ENCODE measurements at places on chromosomes 11 and 22.

DNA sequence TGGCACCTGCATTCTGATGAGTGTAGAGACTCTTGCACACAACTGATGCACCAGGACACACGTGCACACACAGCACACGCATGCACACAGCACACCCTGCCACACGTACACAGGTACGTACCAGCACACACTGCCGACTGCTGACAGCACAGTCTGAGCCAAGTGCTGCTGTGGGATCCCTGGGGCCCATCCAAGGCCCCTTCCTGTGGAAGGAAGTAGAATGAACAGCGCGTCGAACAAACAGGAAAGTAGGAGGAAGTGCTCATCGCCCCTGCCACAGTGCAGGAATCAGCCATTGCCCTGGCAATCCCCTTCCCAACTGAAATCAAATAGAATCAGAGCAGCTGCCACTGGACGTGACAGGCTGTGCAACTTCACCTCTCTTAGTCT is 57.9 kb downstream of the CD82 start:
- DNase-seq, result no peak

DNA sequence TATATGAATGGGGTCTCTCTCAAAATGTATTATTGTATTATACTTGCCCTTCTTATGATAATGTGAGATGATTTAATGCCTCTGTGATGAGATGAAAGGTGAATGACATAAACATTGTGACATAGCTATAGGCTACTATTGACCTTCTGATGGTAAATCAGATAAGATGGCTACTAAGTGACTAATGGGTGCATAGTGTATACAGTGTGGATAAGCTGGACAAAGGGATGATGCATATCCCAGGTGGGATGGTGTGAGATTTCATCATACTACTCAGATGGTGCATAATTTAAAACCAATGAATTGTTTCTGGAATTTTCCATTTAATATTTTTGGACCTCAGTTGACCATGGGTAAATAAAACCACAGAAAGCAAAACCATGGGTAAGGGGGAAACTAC is 243.5 kb downstream of the SBF2 start:
- no peak for DNase-seq

DNA sequence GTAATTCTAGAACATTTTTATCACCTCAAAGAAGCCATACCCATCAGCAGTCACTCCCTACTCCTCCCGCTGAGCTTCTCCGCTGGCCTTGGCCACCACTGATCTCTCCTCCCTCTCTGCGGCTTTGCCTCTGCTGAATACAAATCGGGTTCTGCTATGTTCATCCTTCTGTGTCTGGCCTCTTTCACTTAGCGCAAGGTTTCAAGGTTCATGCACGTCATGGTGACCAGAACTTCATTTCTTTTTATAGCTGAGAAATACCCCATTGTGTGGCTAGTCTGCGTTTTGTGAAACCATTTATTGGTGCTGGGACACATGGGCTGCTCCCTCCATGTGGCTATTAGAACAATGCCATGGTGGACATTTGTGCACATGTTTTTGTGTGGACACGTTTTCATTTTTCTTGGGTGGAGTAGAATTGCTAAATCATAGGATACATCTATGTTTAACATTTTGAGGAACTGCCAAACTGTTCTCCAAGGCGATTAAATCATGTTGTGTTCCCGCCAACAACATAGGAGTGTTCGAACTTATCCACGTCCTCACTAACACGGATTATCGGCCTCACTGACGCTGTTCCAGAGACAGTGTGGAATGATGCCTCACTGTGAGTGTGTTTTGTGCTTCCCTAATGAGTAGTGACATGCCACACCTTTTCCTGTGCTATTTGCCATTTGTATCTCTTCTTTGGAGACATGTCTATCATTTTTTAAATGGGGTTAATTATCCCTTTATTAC is 24.2 kb upstream of the KRTAP5-6 start:
- DNase-seq, result no peak

GRCh38 chr11:121557348-121557747 is 104.6 kb upstream of the SORL1-AS1 start:
- no peak for DNase-seq

DNA sequence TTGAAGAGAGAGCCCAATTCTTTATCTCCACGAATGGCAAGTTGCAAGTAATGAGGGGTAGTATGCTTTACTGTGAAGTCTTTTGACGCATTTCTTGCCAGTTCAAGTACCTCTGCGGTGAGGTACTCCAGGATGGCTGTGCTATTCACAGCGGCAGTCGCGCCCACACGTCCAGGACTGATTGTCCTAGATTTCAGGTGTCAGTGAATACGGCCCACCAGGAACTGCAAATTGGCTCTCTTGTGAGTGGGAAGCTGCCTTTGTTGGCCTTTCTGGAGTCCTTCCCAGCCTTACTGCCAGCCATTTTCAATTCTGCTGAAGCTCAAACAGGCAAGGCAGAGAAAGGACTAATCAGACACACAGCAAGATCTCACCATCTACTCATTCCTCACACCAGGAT is 8.5 kb downstream of the PPFIA1 start:
- no peak for DNase-seq
